Hypothalamus (tissue), 51 donors: ENCODE measurements at places on chromosomes 2 and 18.

DNA sequence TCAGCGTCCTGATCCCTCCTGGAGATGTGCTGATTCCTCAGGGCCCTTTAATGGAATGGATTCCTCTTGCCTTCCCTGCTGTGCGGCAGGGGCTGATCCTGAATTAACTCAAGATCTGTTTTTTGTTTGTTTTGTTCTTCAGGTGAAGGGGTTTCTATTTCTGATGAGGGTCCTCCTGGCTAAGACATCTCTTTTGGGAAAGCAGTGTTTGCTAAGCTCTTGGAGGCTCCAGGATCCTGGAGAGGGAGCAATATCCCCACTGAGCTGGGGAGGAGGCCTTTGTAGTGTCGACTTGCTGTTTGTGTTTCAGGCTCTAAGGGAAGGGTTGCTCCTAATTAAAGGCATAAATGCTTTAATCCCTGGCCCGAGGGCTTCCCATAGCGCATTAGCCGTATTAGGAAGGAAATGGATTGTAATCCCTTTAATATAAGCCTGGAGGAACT, 65.3 kb upstream of the FOXI3 start:
- DNase-seq, result no peak

DNA sequence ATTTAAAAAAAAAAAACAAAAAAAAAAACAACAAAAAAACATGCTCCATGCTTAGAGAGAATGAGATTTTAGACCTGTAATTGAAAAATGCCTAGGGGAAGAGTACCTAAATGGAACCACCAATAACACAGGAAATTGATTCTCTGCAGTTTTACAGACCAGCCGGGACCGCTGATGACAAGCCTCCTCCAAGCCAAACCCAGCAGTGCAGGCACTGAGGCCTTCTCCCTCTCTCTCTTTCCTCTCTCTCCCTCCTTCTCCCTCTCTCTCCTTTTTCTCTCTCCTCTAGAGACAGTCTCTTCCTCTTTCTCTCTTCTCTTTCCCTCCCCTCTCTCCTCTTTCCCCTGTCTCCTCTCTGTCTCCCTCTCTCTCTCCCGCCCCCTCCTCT, 228.8 kb upstream of the COPS8 start:
- DNase-seq, result no peak

DNA sequence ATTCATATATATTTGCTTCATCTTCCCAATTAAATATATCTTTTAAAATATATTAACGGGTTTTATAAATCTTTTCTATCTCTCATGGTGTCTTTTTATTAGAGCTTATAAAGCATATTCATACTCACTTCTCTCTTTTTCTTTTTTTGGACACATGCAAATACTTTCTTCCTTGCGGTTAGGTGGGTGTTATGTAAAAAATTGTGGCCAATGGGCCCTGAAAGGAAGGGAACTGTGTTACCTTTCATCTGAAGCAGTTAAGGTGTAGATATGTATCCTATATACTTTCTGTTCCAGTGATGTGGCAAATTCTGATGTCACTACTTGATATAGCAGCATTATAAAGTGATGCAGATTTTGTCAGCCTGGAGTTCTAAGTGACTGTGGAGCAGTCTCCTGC, 714.5 kb downstream of the PLCL1 start:
- no peak for DNase-seq

DNA sequence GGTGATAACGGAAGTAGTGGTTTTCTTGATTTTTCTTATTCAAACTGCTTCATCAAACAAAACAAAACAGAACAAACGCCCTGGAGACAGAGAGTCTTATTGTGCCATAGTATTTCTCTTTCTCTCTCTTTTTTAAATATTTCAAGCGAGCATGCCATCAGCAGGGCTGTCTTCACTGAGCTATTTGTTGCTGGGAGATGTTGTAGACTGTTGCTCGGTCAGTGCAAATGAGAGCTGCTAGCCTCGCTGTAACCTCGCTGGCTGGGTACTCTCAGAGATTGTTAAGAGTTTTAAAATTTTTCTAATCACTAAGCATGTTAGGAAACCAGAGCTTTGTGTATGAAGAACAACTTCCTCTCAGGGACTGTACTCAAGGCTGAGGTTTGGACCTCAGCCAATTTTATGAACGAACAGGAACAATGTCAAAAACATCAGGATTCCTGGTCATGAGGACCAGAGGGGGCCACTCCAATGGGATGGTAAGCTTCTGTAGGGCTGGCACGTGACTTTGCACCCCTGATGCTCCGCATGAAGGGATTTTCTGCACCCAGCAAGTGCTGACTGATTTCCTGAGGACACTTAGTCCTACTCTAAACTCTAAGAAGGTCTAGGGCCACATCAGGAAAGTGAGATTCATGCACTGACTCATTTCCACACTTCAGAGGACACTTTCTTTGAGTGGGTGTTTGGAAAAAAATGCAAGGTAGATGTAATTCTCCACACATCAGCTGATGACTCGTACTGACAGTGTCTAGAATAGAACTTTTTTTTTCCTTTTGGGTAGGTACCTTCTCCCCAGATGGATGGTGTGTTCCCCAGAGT, 59.8 kb upstream of the IL1R1 start:
- DNase-seq, result no peak

DNA sequence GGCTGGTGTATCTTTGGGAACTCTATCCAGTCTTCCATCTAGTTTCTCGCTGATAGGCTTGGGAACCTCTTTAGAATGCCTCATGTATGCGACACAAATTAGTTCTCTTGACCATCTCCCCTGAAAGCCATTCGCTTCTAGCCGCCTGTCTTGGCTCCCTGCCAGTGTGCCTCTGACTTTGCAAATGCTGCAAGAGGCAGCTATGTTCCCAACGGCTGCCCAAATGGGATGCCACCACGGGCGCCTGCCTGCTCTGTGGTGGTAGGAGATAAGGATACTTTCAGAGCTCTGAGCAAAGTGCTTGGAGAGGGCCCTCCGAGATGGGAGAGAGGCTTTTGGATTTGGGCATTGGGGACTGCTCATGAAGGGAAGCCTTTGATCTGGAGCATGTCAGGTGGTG, 77.7 kb upstream of the IGFBP5 start:
- DNase-seq, result no peak

- DNase-seq, result no peak
Measured at GRCh38 chr2:64722291-64723044, 68.8 kb upstream of the SERTAD2 start.

GRCh38 chr2:73981081-73982001, 3.4 kb upstream of the TET3 start:
- no peak for DNase-seq

DNA sequence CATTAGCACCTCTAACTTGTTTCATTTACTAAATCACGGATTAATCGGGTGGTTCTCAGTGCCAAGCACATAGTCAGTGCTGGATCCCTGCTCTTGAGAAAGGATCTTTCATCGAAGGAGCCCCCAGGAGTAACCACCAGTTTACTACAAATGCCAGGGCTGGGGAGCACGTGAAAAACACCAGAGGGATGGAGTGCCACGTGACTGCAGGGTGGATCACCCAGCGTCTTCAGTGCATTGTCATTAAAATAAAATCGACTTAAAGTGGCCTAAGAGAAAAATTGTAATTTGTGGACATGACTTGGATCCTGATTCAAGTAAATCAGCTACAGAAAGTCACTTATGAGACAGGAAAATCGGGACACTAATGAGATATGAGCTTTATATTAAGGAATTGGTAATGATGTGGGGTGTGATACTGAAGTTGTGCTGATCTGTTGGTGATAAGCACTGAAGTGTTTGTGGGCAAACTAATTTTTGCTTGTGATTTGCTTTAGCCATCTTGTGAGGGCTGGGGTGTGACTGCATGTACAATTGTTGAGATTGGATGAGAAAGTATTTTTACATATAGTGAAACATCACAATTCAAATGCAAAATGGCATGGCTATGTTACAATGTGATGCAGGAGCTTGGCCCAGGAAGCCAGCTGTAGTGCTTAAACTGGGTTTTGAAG, 63.8 kb downstream of the NCK2 start:
- DNase-seq, result no peak

DNA sequence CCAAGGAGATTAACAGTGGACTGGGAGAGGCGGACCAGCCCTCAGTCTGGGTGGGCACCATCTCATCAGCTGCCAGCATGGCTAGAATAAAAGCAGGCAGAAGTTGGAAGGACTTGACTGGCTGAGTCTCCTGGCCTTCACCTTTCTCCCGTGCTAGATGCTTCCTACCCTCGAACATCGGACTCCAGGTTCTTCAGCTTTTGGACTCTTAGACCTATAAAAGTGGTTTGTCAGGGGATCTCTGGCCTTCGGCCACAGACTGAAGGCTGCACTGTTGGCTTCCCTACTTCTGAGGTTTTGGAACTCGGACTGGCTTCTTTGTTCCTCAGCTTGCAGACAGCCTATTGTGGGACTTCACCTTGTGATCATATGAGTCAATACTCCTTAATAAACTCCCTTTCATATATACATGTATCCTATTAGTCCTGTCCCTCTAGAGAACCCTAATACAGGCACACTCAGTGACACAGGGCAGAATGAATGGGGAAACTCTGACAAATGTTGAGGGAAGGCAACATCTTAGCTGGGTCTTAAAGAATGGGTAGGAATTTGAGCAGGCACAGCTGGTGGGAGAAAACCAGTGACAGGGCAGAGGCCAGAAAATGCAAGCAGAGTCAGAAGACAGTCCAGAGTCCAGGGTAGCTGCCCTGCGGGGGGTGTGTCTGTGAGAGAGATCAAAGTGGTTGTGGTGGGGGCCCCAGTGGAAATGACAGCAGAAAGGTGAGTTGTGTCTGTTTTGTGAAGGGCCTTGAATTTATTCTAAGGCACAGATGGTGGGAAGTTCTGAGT, 108.1 kb upstream of the CD302 start:
- no peak for DNase-seq

GRCh38 chr2:207151048-207151447, 14.7 kb downstream of the KLF7 start:
- DNase-seq, result no peak

DNA sequence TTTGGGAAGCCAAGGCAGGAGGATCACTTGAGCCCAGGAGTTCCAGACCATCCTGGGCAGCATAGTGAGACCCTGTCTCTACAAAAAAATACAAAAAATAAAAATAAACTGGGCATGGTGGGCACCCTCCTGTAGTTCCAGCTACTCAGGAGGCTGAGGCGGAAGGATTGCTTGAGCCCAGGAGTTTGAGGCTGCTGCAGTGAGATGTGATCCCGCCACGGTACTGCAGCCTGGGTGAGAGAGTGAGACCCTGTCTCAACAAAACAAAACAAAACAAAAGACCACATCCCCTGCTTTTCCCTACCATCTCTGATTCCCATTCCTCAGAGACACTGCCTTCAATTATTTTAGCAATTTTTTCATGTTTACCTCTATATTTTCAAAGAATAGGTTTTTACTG, 3.9 kb upstream of the RNF103 start:
- no peak for DNase-seq

- DNase-seq, result no peak
Measured at GRCh38 chr2:143574069-143574468, 444.9 kb downstream of the ARHGAP15 start.

- no peak for DNase-seq
Measured at GRCh38 chr2:236852100-236852976, 233.4 kb upstream of the COPS8 start.

DNA sequence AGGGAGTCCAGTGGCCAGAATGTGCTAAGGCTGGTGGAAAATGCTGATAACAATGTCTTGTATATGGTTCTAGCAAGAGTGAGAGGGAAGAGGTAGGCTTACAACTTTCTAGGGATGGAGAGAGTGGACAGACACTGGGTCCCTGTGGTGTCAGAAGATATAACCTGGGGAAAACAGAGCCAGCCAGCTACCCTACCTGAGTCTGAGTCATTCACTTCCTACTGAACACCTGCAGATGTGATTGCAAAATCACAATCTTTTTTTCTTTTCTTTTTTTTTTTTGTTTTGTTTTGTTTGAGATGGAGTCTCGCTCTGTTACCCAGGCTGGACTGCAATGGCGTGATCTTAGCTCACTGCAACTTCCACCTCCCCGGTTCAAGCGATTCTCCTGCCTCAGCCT, 7.3 kb downstream of the TET3 start:
- DNase-seq, result no peak

- DNase-seq, result no peak
Measured at GRCh38 chr2:165617741-165618481, 148.4 kb downstream of the CSRNP3 start.
